ENCODE measurements at places on chromosomes 6 and 20.
A peak's percentile ranks its signal among the peaks of the same experiment; 100 is the strongest.

- no peak for DNase-seq
Measured at GRCh38 chr20:24598996-24599395, 129.6 kb downstream of the SYNDIG1 start.

- DNase-seq = no peak
Measured at GRCh38 chr20:51687108-51687507, 81.1 kb downstream of the ATP9A start.

DNA sequence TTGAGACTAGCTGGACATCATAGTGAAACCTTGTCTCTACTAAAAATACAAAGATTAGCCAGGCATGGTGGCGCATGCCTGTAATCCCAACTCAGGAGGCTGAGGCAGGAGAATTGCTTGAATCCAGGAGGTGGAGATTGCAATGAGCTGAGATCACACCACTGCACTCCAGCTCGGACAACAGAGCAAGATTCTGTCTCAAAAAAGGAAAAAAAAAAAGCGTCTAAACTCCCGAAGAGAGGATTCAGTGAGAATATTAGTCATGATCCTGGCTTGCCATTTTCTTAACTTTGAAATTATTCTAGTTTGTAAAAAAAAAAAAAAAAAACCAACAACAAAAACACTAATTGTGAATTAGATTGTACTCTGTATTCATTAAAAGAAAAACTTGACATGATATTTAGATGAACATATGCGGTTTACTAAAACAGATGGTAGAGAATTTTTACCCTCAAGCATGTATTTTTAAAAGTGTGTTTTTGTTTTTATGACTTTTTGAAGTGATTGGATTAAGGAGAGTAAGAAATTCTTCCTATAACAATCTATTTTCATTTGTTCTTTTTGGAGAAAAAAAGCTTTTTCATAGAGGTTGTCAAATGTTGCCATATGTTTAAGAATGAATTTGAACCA is 80.7 kb downstream of the UST start:
- no peak for DNase-seq

- DNase-seq = no peak
Measured at GRCh38 chr6:57313711-57314471, 3.5 kb upstream of the PRIM2 start.

DNA sequence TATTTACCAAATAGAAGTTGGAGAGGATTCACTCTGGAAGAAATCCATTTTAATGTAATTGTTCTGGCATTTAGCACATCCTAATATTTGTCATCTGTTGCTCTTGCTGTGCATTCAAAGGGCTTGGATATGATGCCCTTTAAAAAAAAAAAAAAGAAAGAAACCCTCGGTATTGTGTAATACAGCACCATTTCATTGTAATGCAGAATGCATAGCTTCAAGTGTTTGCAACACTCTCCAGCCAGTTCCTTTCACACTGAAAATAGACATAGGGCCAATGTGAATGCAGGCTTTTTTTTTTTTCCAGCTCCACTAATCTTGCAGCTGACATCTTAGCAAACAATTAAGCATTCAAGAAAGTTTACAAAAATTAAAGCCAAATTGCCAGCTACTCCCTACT is 197.4 kb upstream of the POU3F2 start:
- no peak for DNase-seq

- DNase-seq = no peak
Measured at GRCh38 chr6:36626636-36627035, 32.5 kb downstream of the SRSF3 start.

- no peak for DNase-seq
Measured at GRCh38 chr6:157653521-157653920, 169.5 kb upstream of the SNX9 start.

- DNase-seq = no peak
Measured at GRCh38 chr20:18856873-18857272, 43.3 kb downstream of the SCP2D1 start.

- DNase-seq = no peak
Measured at GRCh38 chr6:139863964-139864363, 489.5 kb upstream of the CITED2 start.

- DNase-seq = no peak
Measured at GRCh38 chr6:165843121-165843520, 180.1 kb upstream of the PDE10A start.

- no peak for DNase-seq
Measured at GRCh38 chr6:5764401-5764955, 242.2 kb downstream of the NRN1 start.

- DNase-seq = no peak
Measured at GRCh38 chr6:71289039-71289801, 609 bp downstream of the OGFRL1 start.

DNA sequence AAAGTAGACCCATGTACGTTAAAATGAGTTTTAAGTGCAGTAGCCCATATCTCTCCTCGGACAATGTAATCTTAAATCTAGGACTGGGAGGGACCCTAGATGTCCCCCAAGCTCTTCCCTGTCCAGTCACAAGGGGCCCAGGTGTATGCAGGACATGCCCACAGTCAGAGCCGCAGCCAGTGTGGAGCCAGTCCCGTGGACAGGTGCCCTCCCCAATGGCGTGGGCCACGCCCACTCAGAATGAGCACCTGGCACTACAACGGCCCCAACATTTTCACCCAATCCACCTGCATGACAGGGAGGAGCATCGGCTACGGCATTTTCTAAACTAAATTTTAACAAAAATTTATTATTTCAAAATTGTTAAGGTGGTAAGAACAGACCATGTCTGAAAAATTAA is 53.2 kb downstream of the WDR27 start:
- DNase-seq = no peak

DNA sequence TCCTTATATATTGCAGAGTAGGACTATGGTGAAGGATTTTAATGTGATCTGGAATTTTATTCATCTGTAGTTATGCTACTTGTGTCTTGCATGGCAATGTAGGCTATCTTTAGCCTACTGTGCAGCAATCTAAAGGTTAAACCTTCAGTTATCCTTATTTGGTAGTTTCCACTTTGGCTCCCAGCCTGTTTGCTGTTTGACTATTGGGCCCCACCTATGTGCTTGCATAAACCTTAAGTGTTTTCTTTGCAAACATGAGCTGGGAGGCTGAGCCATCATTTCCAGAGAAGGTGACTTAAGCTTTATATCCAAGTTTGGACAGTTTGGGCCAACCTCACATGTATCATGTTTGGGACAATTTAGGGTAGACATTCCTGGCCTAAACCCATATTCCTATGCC is 537.5 kb downstream of the BTBD3 start:
- no peak for DNase-seq

- DNase-seq = no peak
Measured at GRCh38 chr6:14431385-14432330, 314.1 kb downstream of the CD83 start.

DNA sequence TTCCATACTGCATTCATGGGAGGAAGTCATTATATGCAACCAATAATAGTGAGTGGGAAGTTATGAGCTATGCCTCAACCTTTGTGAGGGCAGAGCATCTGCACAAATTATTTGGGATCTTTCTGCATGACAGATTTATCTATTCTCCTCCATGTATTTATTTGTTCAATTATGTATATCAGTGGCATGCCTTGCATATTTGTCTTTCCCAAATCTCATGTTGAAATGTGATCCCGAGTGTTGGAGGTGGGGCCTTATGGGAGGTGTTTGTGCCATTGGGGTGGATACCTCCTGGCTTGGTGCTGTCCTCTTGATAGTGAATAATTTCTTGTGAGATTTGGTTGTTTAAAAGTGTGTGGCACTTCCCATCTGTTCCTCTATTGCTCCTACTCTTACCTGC is 1246.0 kb upstream of the CITED2 start:
- no peak for DNase-seq

DNA sequence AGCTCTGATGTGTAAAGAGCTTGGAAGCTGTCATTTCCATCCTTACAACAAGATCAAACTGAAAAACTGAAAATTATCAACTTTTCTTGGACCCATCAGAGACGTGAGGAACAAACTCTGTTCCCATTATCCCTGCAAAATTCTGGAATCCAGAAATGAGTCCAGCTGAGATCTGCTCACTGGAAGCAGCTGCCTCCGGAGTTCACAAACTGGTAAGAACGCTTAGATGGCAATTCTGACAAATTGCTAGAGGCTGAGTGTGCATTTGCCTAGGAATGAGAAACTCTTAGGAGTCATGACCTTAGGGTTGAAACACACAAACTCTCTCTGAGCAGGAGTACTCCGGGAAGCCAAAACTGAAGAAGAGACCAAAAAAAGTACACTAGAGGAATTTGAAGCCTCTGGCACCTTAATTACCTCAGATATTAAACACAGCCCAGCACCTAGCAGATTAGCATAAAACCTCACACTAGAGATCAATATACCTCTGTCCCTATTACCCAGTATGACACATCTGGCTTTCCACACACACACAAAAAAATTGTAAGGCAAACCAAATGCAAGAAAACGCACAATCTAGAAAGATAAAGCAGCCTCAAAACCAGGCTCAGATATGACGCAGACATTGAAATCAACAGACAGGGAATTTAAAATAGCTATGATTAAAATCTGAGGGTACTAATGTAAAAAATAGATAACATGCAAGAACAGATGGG is 233.5 kb upstream of the SGK1 start:
- no peak for DNase-seq

- DNase-seq = no peak
Measured at GRCh38 chr6:8023638-8024037, 40.6 kb downstream of the BLOC1S5 start.

GRCh38 chr6:56572788-56573471 is 69.8 kb downstream of the DST start:
- no peak for DNase-seq

DNA sequence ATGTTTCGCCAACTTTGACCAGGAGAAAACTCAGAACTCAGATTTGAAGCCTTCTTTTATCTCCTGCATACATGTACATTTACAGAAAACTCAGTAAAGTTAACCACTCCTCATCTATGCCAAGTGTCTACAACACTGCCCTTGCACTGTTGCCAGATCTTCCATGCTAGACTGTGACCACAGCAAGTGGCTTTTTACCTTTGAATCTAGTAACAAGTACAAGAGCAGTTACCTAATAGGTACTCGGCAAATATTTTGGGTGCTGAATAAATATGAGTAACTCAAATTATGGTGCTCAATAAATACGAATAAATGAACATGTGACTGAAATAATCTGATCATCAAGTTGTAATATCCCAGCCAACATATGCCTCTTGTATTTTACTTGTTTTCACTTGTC is 184.9 kb downstream of the EYA4 start:
- no peak for DNase-seq

- DNase-seq = no peak
Measured at GRCh38 chr6:398558-399078, 7.1 kb downstream of the IRF4 start.

GRCh38 chr6:30769088-30769852 is 24.9 kb upstream of the IER3 start:
- peak; percentile 49 for DNase-seq

GRCh38 chr6:52877168-52877567 is 32.3 kb downstream of the GSTA3 start:
- no peak for DNase-seq

- DNase-seq = no peak
Measured at GRCh38 chr6:84150705-84151104, 76.7 kb downstream of the CEP162 start.

DNA sequence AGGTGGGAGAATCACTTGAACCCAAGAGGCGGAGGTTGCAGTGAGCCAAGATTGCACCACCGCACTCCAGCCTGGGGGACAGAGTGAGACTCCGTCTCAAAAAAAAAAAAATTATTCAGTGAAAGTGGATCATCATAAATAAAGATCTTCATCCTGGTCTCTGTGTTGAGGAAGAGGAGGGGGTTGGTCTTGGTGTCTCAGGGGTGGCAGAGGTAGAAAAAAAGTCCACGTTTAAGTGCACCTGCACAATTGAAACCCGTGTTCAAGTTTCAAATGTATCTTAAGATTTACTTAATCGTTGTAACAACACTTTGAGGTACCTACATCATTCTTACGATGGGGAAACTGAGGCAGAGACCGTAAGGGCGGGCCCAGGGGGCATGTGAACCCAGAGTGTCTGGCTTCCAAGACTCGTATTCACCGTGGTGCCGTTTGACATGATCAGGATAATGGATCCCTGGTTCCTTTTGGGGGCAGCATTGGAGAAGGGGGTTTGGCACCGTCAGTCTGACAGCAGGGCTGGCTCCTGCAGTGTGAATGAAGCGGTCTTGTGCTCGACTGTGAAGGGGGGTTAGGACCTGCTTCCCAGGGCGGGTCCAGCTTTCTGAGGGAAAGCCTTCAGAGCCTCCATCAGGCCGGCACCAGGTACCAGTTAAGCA is 32.9 kb upstream of the ID1 start:
- no peak for DNase-seq

- no peak for DNase-seq
Measured at GRCh38 chr20:40687384-40688128, 1.5 kb downstream of the MAFB start.

DNA sequence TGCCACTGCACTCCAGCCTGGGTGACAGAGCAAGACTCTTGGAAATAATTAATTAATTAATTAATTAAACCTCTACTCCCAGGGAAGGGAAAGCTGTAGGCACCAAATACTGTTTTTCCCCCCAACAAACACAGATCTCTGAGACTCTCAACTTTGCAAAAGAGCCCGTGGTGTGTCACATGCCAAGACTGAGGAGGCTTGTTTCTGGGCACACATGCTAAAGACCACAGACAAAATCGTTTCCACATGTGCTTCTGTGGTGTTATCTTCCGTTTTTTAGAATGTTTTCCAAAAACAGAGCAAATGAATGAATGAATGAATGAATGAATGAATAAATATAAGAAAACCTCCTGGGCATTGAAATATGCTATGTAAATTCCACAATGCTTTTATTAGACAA is 55.6 kb upstream of the ATXN1 start:
- no peak for DNase-seq

- DNase-seq = no peak
Measured at GRCh38 chr6:111691345-111692225, 85.9 kb upstream of the TRAF3IP2 start.

DNA sequence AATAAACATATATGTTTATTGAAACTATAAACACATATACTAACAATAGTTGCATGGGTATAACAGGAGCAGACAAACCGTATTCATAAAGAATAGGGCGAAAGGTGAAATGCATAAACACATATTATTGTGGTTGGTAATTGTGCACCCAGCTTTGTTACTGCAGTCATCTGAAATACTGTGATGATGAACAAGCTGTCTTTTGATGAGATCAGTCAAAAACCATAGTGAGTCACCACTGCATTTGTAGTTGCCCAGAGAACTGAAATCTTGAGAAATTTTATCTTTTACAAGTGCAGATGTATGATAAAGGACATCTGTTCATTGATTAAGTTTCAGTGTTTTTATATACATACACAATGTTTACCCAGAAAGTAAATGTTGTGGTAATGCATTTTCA is 133.7 kb downstream of the MYO6 start:
- DNase-seq = no peak

- DNase-seq = no peak
Measured at GRCh38 chr20:46808565-46808964, 86.1 kb upstream of the EYA2 start.

GRCh38 chr6:160464744-160465143 is 116.6 kb downstream of the SLC22A3 start:
- DNase-seq = no peak

- no peak for DNase-seq
Measured at GRCh38 chr6:53703047-53703446, 37.5 kb upstream of the KLHL31 start.

GRCh38 chr20:51220293-51220706 is 197.4 kb upstream of the KCNG1 start:
- DNase-seq = peak; percentile 20

- no peak for DNase-seq
Measured at GRCh38 chr6:39341937-39342336, 19.4 kb upstream of the KCNK16 start.
